ENCODE measurements at places on chromosomes 3 and 15.
A peak's percentile ranks its signal among the peaks of the same experiment; 100 is the strongest.

DNA sequence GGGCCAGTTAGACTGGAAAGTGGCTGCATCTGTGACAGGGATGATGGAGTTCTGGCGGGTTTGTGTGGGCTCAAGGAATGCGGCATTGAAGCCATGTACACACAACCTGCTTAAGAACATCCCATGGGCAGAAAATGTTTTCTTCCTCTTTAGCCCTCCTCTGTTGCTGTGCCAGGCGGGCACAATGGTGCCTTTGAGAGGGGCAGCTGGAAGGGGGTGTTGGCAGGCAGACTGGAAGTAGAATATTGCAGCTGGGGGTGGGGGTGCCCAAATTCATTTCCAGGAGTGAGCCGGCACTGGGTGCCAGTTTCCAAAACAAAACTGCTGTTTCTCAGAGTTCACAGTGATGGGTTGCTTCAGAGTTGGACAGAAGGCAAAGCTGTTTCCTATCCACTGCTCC lies 91.8 kb upstream of the ETV5 start:
- no peak for DNase-seq

- DNase-seq = no peak
Measured at GRCh38 chr3:194405766-194406165, 6.7 kb upstream of the GP5 start.

- no peak for DNase-seq
Measured at GRCh38 chr15:70717237-70717793, 46.0 kb downstream of the UACA start.

- DNase-seq = no peak
Measured at GRCh38 chr15:75760704-75761435, 48.2 kb upstream of the CSPG4 start.

DNA sequence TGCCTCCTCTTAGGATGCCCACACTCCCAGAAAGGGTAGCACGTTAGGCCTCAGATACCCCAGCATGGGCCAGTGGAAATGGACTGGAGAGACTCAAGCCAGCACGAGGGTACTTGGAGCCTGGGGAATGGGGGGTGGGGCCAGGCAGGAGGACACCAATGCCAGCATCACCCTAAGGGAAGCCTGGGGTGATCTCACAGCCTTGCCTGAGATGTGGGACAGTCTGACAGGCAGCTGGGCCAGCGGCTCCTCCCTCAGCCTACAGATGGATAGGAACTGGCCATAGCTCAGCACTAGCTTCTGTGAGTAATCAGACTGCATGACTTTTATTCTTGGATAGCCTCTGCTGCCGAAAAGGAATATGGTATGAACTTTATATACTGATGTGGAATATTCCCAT lies 59.6 kb upstream of the MRPS22 start:
- DNase-seq = no peak

DNA sequence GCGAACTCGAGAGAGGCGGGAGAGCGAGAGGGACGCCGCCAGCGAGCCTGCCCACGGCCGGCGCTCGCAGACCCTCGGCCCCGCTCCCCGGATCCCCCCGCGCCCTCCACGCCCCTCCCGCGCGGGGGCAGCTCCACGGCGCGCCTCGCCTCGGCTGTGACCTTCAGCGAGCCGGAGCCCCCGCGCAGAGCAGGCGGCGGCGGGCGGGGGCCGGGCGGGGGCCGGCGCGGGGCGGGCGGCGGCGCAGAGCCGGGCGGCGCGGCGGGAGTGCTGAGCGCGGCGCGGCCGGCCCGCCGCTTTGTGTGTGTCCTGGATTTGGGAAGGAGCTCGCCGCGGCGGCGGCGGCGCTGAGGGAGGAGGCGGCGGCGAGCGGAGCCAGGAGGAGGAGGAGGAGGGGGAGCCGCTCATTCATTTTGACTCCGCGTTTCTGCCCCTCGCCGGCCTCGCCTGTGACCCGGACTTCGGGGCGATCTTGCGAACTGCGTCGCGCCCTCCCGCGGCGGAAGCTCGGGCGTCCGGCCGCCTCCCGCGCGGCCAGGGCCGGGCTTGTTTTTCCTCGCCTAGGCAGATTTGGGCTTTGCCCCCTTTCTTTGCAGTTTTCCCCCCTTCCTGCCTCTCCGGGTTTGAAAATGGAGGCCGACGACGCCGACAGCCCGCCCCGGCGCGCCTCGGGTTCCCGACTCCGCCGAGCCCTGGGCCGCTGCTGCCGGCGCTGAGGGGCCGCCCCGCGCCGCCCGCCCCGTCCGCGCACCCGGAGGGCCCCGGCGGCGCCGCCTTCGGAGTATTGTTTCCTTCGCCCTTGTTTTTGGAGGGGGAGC lies 524 bp downstream of the IGF1R start:
- DNase-seq = peak; percentile 47

DNA sequence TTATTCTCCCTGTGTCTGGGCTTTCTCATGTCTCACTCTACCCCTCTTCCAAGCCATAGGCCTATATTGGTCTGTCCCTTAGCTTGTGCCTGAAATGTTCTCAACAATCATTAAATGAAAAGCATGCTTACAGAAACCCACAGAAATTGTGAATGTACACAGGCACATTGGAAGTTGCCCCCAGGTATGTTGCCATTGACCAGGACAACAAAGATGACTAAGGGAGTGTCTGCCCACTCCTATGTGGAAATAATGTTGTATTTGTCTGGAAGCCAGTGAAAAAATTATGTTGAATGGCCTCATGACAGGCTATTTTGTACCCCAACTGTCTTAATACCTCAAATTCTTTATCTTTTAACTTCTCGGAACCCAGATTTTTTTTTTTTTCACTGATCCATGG lies 102.0 kb downstream of the TPRG1 start:
- DNase-seq = no peak

DNA sequence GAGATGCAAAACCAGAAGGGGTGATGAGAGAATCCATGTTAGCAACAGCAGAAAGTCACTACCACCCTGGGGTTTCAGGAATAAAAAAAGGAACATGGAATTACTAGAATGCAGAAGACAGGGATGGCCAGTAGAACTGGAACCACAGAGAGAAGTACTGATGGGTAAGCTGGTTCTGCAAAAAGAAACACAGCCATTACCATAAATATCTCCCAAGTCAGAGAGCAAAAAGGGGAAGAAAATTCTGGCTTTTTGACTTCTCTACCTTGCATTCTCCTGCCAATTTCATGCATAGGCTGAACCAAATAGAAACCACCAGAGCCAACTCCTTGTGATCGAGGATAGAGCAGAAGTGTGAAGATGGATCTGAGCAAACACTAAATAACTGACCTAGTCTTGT lies 550.4 kb upstream of the NAALADL2 start:
- DNase-seq = no peak

DNA sequence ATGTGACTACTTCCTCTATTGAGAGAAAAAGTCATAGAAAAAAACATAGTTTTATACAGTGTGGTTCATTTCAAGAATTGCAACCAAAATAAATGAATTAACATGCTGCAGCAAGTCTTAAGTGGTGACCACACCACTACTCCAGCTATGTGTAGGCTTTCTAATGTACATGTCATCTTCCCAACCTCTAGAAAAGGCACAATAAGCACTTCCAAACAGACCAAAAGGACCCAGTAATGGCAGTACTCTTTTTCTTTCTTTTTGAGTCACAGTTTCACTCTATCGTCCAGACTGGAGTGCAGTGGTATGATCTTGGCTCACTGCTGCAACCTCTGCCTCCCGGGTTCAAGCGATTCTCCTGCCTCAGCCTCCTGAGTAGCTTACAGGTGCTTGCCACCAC lies 219.3 kb upstream of the KBTBD8 start:
- no peak for DNase-seq

DNA sequence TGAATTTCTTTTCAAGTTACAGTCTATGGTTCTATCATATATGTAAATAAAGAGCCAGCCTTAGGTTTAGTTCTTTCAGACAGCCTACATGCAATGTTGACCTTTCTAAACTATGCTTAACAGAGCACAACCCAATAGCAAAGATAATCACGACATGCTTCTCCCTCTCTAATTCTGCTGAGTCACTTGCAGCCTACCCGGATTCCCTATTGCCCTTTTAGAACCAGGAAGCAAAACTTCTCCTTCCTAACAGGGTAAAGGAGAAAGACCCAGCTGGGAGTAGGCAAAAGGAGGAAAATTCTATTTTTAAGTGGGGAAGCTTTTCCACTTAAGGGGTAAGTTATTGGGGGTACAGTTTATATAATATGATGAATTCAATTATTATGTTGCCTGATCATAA lies 79.3 kb downstream of the SLC7A14 start:
- no peak for DNase-seq

- DNase-seq = no peak
Measured at GRCh38 chr3:131526801-131527347, 24.1 kb upstream of the MRPL3 start.

DNA sequence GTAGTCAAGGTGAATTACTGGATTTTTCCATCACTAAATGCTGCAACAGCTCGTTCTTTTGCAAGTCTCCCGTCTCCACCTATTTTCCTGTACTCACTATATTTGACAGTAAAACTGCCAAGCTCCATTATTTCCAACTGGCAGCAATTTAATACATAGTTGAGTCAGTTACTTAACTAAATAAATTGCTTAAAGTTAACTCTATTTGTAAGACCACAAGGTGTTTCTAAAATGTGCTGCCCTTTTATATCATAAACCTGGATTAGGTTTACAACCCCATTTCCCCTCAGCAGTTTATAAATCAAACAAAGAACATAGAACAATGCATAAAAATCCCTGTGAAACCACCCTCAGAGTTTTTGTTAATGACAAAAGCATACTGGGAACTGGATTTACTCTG lies 211.4 kb upstream of the DPH6 start:
- DNase-seq = no peak

DNA sequence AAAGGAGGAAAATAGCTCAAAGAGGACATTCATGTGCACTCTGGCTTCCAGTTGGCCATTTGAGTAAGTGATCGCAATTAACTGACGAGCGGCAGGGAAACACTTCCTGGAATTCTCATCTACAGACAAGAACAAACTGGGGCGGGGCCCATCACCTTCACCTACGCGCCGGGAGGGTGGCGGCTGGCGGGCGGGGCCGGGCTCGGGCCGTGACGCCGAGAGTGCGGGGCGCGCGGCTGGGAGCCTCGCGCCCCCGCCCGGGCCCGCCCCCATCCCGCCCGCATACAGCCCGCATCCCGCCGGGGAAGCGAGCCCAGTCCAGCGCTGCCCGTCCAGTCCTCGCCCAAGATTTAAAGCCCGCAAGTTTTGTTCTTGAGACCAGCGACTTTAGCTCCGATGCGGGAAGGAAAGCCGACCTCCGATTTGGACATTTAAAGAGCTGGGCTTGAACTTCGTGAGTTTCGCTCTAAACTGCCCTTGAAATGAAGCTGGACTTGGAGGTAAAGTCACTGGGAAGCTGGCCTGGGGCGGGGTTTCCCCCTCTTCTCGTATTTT lies at the start of gene B3GNT5:
Gene B3GNT5 (plus strand): TSS at position 281 of the 555 bp plus-strand sequence. CDS start 16,546 bp downstream, outside the sequence.
- peak; percentile 62 for DNase-seq

DNA sequence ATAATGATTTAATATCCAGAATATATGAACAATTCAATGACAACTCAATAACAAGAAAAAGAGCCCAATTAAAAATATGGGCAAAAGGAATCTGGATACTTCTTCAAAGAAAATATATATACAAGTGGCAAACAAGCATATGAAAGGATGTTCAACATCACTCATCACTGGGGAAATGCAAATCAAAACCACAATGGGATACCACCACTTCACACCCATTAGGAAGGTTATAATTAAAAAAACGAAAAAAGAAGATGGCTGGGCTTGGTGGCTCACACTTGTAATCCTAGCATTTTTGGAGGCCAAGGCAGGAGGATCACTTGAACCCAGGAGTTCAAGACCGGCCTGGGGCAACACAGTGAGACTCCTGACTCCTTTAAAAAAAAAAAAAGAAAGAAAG lies 4.1 kb downstream of the CCDC12 start:
- no peak for DNase-seq

DNA sequence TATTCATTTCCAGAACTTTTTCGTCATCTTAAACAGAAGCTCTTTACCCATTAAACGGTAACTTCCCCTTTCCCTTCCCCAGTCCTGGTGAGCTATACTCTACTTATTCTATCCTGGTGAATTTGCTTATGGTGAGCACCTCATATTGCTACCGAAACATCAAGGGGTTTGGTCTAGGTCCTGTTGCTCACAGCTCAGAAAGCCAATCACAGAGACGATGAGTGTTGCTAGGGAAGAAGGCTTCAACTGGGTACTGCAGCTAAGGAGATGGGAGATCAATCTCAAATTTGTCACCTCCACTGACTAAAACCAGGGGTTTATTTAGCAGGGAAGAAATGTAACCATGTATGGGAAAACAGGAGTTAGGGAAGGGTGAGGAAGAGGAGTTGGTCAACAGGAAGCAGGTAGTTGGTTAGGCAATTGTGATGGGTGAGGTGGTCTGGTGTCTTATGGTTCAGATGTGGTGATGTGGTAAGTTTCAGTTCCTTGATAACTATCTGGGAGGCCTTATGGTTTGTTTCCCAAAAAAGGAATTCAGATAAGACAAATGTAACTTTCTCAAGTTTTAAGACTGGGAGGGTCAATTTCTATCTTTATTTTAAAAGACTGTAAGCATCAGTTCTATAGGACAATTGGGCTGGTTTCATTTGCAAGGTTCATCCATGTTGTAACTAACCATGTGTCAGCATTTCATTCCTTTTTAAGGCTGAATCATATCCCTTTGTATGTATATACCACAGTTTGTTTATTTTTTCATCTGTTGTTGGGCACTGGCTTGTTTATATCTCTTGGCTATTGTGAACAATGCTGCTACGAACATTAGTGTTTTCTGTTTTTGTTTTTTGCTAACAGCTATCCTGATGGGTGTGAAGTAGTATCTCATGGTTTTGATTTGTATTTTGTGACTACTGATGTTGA lies 24.3 kb downstream of the ARHGAP11B start:
- no peak for DNase-seq

GRCh38 chr3:134326760-134327593 lies 47.3 kb downstream of the AMOTL2 start:
- DNase-seq = peak; percentile 2

DNA sequence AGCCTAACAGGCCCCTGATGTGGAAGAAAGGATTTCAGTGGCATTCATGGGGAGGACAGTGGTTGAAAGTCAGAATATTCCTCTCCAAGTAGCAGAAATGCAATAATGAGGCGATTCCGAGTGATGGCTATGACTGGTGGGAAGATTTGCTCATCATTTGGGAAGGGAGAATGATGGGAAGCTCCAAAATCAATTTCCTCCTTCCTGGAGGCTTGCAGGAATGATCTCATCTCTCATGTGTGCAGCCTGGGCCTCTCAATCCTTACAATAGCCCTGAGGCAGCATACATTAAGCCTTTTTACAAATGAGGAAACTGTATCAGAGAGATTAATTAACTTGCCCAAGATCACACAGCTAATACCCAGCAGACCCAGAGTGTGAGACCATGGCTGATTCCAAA lies 58.7 kb downstream of the BOC start:
- DNase-seq = no peak

- no peak for DNase-seq
Measured at GRCh38 chr3:128050597-128050996, 1.6 kb upstream of the SEC61A1 start.

DNA sequence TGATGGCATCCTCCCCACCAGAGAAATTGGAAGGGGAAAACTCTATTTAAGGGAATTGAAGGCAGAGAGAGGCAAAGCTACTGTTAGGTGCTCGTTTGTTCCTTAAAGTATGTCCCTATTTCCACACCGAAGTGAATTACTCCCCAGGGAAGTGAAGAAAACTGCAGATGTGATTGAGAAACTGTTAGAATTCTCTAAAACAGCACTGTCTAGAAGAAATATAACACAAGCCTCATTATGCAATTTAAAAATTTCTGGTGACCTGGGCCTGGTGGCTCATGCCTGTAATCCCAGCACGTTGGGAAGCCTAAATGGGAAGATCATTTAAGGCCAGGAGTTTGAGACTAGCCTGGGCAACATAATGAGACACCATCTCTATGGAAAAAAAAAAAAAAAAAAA lies 305.0 kb downstream of the SHQ1 start:
- DNase-seq = no peak
